ENCODE measurements at places on chromosomes 7 and 10.

DNA sequence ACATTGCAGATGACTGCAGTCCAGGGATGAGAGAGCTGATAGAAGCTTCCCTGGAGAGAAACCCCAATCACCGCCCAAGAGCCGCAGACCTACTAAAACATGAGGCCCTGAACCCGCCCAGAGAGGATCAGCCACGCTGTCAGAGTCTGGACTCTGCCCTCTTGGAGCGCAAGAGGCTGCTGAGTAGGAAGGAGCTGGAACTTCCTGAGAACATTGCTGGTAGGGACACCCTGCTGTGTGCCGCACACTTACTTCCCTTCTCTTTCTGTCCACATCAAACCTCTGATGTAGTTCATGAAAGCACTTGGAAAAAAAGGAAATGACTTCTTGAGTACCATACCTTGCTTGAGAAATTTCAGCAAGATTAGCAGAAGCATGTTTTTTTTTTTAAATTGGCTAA is 25.3 kb downstream of the MAP3K8 start:
- no peak for DNase-seq

- no peak for DNase-seq
Observed at GRCh38 chr7:142401951-142402350, 144.1 kb upstream of the PRSS58 start.

DNA sequence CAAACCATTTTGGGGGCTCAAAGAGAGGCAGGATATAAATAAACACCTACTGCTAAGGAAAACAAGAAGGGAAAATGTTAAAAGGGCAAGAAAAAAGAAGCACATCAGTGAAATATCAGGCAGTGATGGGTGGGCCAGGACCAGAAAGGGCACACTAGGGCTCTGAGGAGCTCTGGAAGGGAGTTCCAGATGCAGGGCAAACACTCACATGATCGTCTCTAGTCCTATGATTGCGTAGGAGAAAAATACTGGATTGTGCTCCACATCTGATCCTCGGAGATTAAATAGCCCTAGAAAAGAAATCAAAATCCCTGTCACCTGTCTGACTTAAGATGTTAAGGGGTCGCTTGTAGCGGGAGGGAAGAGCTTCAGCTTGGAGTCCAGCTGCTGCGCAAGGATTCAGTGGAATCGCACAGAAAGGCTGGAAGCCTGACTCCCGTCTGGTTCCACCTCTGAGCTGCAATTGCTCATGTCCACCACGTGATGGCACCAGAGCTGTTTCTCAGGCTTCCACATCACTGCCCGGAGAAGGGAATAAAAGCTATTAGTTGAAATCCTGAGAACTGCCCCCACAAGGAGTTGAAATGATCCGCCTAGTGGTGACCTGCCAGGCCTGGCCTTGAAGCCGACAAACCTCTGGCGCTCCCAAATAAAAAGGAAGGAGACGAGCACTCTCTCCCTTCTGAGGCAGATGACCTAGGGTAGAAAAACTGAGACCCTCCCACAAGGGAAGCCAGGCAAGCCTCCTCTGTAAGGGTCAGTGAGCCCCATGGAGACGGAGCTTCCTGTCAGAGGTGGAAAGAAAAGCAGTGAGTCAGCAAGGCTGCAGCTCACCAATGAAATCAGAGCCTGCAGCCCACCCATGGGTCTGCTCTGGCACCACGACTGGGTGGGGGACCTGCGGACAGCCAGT is 39.2 kb downstream of the XPNPEP1 start:
- peak; percentile 92 for DNase-seq

- no peak for DNase-seq
Observed at GRCh38 chr10:130739757-130740145, 571.8 kb downstream of the TCERG1L start.

GRCh38 chr7:141231018-141231792 is 157.3 kb downstream of the TMEM178B start:
- peak; percentile 78 for DNase-seq

DNA sequence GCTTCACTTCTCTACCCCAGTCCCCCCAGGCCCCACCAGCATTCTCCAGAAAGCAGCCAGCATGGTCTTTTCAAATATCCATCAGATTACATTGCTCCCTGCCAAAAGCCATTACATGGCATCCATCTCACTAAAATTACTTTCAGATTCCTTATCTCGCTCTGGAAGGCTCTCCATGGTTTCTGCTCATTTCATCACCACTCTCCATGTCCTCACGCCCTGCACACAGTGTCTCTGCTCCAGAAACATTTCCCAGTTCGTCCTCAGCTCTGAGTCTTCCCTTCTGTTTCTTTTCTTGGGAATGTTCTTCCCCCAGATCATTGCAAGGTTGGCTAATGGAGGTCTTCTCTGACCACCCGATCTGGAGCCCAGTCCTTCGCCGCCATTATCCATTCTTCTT is 499.1 kb downstream of the KCNMA1 start:
- DNase-seq: no peak

GRCh38 chr10:86287110-86287793 is 79.3 kb downstream of the GRID1 start:
- no peak for DNase-seq

DNA sequence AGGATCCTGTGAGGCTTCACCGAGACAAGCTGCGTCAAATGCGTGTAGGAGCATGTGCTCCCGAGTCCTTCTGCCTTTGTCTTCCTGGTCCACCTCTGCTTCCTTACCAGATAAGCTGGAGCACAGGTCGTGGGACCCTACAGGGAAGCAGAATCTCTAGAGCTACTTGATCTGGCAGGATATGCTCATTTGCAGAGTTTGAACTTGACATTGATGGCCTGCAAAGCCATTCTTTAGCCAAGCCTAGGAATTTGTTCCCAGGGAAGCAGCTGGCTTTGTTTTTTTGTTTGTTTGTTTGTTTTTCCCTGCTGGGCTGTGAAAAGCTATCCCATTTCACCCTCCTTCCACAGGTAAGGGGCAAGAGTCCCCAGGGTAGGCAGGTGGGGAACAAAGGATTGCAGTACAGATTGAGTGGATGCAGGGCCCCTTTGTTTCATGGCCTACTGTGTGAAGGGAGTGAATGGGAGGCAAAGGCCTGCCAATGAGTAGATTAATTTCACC is 200.0 kb upstream of the BMPER start:
- DNase-seq: no peak

- no peak for DNase-seq
Observed at GRCh38 chr10:28558923-28559508, 26.1 kb downstream of the WAC start.

GRCh38 chr7:158368449-158368848 is 219.2 kb downstream of the PTPRN2 start:
- DNase-seq: no peak

DNA sequence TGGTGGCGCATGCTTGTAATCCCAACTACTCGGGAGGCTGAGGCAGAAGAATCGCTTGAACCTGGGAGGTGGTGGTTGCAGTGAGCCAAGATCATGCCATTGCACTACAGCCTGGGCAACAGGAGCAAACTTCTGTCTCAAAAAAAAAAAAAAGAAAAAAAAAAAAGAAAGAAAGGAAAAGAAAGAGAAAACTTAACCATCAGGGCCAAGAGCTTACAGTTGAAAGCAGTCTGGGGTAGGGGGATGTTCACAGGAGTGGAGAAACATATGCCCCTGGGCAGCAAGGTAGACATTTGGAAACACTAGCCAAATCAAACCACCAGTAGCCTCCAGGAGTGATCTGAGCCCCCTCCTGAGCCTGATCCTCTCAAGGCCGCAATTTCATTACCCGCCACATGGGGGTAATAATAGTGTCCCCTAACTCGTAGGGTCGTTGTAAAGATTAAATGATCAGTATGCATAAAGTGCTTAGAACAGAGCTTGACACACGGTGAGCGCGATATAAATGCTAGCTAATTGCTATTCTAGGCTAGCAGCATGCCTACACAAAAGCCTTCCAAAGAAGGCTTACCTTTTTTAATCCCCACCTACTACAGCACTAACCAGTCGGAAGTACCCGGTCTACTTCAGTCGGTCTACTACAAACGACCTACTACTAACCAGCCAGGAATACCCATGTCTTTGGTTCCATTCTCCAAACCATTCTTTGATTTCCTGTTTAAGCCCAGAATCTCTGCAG is 274.3 kb upstream of the NEBL start:
- no peak for DNase-seq

DNA sequence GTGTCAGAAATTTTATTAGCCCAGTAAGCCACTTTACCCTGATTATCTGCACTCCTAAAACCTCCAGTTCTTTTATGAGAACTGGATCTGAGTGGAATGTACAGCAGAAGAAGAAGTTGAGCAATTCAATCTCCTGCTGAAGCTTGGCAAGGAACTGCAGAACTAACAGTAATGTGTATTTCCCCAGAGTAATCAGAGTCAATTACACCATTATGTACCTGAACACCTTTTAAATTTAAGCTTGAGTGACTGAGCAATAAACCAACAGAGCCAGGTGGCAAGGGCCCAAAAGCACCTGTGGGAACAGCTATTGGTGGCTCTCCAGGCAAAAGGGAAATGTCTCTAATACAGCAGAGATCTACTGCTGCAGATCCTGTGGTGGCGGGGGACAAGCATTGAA is 40.1 kb upstream of the AKR1C2 start:
- DNase-seq: no peak

GRCh38 chr7:105806592-105807447 is 69.6 kb downstream of the ATXN7L1 start:
- no peak for DNase-seq

DNA sequence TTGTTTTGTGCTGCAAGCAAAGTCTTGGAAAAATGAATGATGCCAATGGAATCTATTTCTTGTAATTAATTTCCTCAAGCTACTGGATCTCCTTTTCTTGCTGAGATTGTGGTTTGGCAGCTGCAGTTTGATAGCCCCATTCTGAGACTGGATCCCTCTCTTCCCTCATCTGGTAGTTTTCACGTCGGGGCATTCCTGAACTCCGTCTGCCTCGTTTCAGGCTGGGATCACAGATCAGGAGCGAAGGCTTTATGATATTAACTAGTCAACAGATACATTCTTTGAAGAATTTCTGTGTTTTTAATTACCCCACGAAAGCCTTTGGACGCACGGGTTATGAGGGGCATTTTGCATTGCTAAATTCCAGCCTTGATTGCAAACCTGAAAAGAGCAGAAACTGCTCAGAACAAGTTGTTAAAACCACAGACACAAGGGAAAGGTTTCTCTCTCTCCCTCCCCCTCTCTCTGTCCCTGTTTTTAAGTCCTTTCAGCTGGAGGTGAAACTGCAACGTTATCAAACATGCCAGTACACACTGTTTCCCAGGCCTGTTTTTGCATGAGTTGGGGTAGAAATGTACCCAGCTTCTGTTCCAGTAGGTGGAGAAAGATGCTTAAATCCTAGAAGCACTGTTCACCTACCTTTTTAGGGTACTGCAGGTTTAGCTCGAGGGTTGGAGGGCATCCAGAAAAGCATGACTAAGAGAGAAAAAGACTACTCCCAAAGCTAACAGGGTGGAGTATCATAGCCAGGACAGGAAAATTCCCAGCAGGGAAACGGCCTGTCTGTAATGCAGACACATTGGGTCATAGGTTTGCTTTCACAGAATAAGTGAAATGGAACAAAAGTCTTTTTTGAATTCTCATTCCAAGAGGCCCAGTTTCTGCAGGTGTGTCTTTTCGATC is 124.3 kb downstream of the CUX1 start:
- no peak for DNase-seq

GRCh38 chr10:28906415-28906814 is 229.1 kb downstream of the BAMBI start:
- DNase-seq: no peak

DNA sequence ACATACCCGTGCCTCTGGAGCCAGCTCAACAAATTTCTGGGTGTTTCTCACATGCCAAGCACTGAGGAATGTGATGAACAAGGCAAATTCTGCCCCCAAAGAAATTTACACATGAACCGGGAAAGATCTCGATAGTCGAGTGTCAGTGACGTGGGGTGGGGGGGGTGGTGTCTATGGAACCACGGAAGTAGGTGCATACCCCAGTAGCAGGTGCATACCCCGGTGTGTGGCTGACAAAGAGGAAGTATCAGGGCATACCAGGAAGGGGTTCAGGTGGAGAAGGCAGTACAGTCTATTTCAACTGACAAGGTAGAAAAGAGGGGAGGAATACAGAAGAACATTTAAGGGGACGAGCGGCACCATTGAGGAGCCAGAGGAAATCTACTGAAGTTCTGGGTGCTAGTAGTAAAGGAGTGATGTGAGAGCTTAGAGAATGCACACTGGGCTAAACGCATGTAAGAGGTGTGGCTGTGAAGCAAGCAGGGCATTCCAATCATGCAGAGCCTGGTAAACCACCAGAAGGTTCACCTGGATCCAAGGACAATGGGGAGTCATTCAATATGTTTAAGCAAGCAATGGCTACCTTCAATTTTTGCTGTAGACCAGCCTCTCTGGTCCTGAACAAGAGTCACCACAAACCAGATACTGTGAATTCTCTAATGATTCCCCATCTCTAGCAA is 6.2 kb downstream of the CCDC6 start:
- DNase-seq: no peak

GRCh38 chr10:128487517-128487916 is 361.3 kb upstream of the MKI67 start:
- DNase-seq: no peak

DNA sequence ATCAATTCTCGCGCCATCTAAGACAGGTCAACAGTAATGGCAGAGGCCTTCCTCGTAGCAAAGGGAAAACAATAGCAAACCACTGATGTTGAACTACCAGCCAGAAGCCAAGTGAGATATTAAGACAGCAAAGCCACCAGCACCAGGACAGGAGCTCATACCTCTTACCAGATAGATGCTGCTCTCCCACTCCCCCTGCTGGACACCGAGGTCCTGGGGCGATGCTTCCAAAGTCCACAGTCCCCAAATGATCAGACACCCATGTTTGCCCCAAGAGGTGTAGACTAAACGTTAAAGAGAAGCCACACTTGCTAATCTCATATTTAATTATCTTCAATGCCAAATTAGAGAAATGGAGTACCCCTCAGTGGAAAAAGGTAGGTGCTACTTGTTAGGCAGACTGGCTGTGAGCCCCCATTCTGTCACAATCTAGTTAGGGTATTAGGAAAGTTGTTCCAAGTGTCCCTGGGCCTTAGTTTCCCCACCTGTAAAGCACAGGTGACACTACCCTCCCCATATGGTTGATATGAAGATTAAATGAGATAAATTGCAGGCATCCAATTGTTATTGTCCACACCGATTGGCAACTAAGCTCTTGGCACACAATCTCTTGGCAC is 39.9 kb downstream of the TOMM7 start:
- peak; percentile 90 for DNase-seq

GRCh38 chr10:114995468-114996247 is 57.7 kb downstream of the TRUB1 start:
- DNase-seq: peak; percentile 54

- DNase-seq: no peak
Observed at GRCh38 chr7:122633472-122633871, 65.4 kb downstream of the RNF133 start.

DNA sequence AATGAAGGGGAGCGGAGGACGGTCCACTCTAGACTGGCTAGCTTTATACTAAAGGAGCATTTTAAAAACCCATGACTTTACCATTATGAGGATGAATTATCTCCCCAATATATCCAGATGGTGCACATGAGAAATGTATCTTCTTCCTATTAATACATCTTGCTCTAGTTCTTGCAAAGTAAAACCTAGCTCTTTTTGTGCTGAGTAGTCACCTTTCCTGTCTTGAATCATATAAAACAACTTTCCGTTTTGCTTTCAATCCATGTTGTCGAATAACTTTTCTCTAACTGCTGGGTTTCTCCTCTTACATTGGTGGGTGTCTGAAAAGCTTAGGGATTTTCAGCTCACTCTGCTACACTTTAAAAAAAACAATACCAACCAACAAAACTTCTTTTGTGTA is 96.3 kb upstream of the TAC1 start:
- DNase-seq: no peak
